ENCODE measurements at places on chromosomes 1 and 21.

DNA sequence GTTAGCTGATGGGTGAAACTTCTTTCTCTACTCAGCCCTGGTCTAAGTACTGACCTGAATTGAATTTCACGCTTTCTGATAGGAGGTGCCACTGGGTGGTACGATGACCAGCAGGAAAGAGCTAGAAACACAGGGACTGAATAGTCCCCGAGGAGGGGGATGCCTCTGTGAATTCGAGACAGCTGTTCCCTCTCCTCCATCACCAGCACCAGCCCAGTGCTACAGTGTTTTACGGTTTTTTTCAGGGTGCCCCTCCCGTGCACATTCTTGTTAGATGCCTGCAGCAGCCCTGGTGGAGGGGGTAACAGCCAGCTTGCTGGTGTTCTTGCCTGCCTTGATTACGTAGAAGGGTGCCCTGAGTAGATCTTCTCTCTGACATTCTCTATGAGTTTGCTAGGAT is 7.1 kb downstream of the HUNK start:
- DNase-seq: no peak

- DNase-seq: no peak
Measured at GRCh38 chr1:24275510-24275909, 43.6 kb upstream of the GRHL3 start.

DNA sequence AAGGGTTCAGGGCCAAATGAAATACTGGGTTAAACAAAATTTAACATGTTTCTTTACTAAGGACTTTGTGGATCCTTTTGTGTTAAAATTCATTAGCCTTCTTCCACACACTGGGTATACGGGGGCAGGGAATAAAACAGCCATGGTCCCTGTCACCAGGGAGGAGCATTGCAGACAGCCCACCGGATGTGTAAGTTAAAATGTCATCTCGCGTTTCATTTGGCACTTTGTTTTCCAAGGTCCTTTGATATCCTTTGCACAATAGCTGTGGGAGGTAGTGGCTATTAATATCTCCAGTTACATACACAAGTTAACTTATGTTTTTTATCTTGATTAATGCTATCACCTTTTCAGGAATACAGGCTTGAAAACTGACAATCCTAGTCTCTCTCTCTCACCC is 172.7 kb downstream of the BARHL2 start:
- no peak for DNase-seq

DNA sequence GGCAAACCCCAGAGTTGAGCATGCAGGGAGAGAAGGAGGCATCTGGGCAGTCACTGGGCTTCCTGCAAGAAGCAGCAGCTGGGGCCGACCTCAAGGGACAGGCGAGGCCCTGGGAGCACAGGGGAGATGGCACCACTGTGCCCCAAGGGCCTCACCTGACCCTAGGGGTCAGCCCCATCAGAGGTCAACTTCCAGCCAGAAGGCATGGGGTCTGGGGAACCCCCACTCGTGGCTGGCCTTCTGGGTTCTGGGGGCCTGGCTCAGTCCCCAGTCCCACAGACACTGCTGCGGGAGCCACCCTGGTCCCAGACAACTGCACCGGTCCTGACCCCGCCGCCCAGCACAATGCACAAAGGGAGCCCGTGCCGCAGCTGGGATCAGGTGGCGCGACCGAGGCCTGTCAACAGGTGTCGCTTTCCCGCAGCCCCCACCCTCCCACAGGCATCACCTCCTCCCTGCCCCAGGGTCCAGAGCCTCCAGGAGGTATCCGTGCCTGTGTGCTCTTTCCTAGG is 6.2 kb downstream of the WNT9A start:
- no peak for DNase-seq

DNA sequence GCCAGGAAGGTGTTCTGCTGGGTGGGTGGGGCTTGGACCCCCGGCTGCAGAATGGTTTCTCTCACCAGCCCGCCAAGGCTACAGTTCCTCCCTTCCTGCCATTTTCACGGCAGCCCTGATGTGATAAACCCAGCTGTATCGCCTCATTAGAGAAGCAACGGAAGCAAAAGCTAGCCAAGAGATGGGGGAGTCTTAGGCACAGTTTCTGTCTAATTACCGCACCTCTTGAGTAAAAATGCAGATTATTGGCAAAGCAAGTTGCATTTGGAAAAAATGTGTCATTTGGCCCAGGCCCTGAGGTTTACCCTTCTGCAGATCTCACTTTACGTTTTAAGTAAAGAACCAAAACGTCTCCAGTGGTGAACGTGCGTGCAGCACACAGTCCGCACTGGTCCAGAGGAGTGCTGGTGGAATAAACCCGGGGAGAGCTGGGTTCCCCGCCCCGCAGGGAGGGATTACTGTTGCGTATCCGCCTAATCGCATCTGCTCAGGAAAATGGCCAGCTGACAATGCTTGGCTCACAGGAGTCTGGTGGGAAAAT is 109.9 kb downstream of the GALNT2 start:
- DNase-seq: no peak

GRCh38 chr1:240663169-240663879 is 51.4 kb upstream of the GREM2 start:
- DNase-seq: no peak

DNA sequence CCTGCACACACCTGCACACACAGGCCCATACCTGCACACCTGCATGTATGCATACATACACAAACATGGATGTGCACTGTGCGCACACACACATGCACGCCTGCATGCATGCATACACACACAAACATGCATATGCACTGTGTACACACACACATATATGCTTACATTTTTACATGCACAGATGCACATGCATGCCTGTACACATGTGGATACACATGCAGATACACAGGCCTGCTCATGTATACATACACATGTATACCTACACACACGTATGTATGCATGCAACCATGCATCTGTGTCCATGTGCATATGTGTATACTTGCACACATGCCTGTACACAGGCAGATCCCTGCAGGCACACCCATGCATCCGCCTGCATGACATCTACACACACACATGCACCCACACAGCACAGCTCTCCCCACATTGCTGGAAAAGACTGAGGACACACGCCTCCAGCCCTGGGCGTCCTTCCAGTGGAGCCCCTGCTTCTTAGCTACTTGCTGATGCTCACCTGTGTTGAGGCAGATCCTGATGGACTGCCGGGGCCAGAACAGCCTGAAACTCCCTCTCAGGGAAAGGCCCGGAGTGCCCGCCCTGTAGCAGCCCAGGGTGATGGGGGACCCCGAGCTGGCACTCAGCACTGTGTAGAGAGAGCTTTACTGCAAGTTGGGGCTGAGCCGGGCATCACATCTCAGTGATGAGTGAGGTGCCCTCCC is 28.6 kb downstream of the KRTAP10-1 start:
- no peak for DNase-seq

DNA sequence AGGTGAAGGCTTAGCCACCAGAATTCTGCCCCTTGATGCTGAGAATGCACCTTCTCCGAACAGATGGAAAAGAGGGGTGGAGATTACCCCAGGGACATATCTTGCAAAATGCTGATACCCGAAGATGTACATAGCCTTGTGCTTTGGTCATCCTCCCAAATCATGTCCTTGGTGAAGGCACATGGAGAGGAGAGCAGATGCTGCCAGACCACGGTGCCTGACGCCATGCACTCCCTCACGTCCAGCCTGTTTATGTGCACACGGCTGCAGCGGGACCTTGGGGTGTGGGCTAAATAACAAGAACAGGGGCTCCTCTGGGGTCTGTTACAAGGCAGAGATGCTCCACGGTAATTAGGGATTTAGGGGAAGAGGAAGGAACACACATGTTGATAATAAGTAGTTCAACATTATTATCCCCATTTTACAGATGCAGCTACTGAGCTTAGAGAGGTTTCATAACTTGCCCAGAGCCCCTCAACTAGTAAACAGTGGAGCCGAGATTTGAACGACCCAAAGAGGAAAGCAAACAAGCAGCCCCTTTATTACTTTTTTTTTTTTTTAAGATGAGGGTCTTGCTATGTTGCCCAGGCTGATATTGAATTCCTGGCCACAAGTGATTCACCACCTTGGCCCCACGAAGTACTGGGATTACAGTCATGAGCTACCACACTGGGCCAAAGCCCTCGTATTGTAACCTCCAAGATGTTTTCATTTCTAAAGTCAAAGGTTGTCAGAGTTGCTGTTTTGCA is 12.9 kb downstream of the EPHX1 start:
- no peak for DNase-seq

GRCh38 chr21:45109831-45110492 is 35.6 kb downstream of the ADARB1 start:
- DNase-seq: peak; percentile 94

GRCh38 chr1:209720826-209721225 is 16.2 kb downstream of the HSD11B1 start:
- DNase-seq: no peak

GRCh38 chr1:33219886-33220661 is 36.2 kb upstream of the ZNF362 start:
- DNase-seq: no peak

DNA sequence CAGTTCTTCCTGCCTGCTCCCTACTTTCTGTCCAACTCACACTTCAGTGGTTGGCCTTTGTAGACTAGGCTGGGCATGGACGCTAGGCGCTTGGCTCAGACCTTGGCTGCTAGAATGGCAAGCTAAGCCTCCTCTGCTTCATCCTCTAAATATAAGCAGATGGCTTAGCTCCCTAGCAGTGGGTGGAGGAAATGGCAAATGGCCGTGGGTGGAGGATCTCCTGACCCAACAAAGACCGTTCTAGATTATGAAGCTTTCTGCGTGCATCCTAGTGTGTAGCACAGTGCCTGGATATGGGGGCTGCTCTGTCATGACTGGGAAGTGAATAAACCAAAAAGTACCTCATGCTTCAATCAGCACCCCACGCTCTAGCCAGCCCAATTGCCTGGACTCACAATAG is 10.4 kb upstream of the ETV3L start:
- no peak for DNase-seq

DNA sequence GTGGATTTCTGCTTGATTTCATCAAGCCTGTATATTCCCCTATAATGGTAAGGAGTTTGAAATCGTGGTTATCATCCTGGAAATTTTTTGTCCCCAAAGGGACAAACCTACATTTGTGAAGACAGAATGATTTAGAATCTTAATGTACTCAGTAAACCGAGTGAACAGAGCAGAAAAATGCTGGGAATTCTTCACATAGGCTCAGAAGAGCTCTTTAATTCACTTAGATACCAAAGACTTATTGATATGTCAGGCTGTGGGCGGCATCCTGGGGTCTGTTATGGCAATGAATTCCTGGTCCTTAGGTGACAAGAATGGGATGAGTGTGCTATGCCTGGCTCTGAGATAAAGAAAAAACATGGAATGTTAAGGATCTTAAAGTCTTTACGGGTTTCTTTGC is 74.9 kb downstream of the ROR1 start:
- DNase-seq: no peak

GRCh38 chr1:150477320-150477719 is 9.9 kb upstream of the TARS2 start:
- DNase-seq: no peak

DNA sequence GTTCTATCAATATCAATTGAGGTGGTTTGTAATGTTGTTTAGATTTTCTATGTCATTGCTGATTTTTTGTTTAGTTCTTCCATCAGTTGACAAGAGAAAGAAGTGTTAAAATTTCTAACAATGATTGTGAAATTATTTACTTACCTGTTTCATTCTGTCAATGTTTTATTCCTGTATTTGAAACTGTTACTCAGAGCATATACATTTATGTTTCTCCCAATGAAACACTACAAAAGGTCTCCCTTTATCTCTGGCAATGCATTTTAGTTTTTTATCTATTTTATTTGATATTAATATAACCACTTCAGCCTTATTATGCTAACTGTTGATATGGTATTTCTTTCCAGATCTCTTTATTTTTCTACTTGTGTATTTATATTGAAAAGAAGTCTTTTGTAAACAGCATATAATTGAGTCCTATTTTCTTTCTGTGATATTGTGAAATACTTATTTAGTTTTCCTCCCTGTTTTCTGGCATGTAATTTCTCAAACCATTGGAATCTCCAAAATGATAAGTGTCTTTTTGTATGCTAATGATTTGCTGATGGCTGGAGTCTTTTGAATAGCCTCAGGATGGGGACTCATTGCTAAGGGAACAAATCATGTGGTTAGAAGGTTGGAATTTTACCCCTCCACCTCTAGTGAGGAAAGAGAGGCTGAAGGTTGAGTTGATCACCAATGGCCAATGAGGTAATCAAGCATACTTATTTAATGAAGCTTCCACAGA is 122.0 kb downstream of the ADSS2 start:
- DNase-seq: no peak

DNA sequence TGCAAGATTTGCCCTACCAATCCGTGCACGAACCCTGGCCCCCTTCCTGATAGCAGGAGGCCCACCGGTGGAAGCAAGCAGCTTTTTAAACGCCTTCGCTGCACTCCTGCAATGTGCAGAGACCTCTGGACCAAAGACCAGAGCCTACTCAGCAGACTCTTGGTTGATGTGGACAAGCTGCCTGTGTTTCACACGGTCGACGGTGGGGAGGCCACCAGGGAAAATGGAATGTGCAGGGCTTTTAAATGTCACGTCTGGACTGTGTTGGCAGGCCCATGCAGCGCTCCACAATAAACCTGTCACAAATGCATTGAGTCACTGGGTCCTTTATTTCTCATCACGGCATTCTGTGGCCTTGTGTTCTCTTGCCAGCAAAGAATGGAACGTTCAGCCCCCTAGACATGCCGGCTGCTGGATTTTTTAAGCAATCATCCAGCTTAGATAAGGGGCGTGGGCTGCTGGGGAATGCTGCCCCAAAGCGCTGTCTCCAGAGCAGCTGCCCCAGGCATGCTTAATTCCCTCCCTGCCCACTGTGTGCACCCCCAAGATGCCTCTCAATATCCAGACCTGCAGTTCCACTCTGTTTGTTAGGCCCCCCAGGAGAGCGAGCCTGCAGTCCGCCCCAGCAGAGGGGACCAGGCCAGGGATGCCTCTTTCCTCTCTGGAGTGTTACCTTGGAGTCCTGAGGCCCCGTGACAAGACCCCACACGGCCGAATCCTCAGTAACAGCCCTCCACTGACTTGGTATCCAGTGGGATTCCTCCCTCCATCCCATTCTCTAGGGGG is 71.3 kb downstream of the ATP5PO start:
- no peak for DNase-seq

DNA sequence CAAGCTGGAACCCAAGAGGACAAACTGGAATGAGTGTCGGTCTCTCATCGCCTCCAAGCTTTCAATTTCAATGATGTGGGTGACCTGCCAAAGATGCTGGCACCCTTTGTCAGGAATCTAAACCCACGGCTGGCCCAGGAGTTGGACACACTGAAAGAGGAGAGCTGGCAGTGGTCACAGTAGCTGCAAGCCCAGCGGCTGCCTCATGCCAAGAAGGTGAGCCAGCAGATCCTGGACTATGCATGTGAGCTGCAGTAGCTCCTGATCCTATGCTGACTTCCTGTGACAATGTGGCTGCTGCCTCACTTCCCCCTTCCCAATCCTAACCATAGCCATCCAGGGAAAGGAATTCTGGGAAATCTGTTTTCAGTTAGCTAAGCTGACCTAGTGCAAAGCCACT is 117.0 kb upstream of the VAV3 start:
- DNase-seq: no peak

DNA sequence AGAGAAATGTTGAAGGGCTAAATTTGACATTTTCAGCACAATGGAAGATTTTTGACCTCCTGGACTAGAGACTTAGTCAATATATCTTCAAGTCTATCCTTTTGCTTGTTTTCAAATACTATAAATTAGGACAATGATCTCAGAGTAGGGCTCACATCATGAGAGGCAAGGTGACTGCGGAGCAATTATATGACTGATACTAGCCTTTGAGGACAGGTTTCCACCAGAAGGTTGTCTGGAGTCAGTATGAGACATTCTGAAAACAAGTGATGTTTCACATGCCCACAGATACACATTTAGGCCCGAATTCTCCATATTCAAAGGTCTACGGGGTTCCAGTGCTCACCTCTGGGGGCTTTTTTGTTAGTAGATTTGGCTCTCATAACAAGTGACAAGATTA is 142.3 kb upstream of the SAMSN1 start:
- DNase-seq: no peak

GRCh38 chr1:114896795-114897194 is 42.1 kb downstream of the SYCP1 start:
- DNase-seq: no peak
